HAP-1 (cell line): ENCODE measurements at places on chromosomes 7 and 10.

DNA sequence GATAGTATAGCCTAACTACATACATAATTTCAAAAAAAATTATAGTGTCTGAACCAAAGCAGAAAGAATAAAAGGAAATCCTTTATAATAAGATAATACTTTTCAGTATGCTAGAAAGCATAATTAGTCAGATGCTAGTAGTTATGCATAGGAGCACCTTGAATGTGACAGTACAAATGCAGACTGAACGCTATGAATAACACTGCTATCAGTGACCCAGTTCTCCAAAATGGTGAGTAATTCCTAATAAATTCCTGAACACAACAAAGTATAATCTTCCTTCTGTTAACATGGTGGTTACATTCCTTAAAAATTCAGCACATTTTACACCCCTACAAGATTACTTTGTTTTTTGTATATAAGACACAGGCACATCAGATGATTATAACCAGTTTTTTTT lies 1.2 kb upstream of the CHPF2 start:
- DNase-seq, result no peak

- no peak for DNase-seq
These were observed 3.2 kb upstream of the ZNF775 start for GRCh38 chr7:150375662-150376521.

DNA sequence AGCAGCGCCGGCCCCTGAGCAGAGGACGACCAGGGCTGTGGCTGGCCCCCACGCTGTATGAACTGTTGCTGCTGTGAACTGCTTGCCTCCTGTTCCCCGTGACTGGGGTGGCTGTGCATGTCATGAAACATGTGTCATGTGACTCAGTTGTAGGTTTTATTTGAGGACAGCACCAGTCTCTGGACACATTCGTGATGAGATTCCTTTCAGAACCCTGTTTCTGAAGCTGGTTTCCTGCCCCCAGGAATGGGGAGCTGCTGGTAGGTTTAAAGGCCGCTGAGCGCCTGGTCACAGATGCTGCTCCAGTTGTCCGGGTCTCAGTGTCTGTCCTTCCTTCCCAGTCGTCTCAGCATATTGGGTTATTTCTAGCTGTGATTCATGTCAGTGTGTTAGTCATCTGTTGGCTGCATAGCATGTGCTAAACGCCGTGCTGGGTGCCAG lies 79.1 kb upstream of the PPIF start:
- no peak for DNase-seq

- peak; percentile 49 for DNase-seq
These were observed 526 bp downstream of the CH25H start for GRCh38 chr10:89206402-89207180.

DNA sequence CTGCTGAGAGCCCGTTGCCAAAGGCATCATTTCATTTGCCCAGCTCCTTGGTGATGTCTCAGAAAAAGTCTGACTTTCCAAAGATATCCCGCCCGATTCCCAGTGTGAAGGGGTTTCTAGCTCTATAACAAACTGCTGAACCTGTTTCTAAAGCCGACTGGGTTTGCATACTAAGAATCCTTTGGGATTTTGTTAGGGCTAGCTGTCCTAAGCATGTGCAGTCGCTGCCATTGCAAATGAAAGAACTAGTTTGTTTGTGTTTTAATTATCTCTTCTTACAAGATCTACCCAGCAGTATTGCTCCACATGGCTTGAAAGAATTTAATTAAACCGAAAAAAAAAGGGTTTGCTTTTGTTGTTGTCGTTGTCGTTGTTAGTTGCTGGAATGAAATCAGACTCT lies 476.6 kb downstream of the GATA3 start:
- DNase-seq, result no peak

GRCh38 chr7:118311121-118311836 lies 86.8 kb downstream of the ANKRD7 start:
- DNase-seq, result no peak

GRCh38 chr10:116836083-116836482 lies 13.2 kb upstream of the ENO4 start:
- DNase-seq, result no peak

DNA sequence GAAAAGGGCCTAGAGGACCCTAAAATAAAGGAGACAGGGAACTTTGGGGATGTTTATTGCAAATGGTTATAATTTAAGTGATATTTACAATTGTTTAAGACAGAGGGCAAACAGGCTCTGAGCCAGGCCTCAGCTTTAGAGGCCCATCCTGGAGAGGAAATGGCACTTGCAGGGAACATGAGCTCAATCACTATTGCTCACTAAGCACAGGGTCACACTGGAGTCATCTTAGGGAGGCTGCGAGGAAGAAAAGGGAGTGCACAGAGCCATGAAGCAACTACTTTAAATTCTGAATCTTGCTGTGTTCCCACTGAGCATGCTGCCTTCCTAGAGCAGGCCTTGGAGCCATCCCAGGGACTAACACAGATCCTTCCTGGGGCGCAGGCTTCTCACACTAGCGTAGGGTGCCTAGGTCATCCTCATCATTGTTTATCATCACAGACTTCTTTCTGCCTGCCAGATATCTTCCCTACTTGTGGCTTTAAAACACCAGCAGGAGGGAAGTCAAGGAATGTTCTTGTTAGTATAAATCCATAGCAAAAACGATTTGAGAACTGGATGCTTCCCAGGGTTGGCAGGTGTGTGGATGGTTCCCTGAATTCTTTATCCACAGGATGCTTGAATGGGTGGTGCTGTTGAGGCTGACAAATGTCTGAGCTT lies 12.7 kb upstream of the DNAJB12 start:
- no peak for DNase-seq

DNA sequence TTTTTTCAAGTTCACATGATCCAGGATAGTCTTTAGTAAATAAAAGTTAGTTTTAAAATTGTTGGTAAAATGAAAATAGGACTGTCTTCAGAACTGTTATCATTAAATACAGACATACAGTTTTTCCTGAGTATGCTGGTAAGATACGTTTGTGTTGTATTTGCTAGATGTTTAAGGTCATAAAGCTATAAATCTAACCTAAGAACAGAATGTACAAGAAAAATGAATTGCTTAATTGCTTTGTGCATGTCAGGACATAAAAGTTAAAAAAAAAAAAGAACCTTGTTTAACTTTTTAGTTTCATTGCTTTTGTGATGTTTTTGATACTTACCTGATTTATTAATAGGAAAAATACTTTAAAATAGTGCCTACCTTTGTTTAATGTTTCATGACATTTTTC lies 29.2 kb upstream of the CLDN4 start:
- no peak for DNase-seq

DNA sequence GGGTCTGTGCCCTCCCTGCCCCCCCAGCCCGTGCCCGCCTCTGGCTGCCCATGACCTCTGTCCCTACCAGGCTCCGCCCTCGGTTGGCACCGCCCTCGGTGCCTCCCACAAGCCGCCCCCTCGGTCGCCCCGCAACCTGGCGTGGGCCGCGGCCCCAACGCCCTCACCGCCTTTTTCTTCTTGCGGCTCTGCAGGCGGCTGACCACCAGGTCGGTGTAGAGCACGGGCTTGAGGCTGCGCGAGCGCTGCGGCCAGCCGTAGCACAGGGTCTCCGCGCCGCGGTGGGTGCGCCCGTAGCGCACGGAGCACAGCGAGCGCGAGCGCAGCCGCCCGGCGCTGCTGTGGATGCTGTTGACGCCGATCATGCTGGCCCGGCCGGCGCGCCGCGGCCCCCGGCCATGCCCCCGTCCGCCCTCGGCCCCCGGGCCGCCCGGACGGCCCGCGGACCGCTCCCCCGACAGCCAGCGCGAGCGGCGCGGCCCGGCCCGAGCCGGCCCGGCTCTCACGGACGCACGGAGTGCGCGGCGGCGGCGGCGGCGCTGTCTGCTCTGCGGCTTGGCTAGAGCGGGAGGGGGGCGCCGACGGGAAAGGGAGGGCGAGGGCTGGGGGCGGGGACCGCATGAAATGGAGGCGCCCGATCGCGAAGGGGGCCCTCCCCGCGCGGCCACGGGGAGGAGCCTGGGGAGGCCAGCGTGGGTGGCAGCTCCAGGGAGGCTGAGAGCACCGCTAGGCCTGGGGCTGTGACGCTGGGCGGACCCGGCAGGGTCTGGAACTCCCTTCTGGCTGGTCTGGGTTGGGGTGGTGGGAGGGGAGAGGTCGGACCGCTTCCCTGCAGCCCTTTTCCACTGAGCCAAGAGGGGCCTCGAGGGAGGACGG lies 9.6 kb downstream of the PSD start:
- peak; percentile 51 for DNase-seq

DNA sequence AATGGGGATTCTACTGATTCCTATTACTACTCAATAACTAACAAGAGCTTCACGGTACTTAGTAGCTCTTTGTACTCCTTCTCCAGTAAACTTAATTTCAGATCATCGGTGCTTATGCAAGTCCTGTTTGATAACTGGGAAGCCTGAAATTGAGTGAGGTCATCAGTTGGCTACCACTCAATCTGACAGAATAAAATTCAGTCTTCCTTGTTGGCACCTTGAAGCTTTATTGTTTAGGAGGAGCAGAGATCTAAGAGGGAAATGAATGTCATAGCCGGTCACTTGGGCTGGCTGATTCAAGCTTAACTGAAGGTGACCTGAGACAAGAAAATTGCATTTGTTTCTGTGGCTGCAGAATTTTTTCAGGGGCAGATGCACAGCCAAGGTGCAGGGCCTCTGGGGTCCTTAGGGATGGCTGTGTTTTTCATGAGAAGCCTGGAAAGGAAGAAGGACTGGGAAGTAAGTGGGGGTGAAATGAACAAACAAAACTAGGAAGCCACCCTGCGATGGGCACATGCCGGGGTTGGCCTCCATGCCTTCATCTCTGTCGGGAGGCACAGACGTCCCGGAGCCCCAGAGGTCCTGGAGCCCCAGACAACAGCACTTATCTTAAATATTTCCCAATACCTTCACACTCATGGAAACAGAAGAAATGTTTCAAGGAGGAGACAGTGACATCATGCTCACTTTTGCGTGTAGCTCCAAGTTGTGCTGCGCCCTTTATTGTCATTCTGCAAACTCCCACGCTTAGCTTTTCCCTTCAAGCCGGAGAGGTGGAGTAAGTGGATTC lies 85.0 kb upstream of the KIF5B start:
- DNase-seq, result no peak

GRCh38 chr7:123569352-123570010 lies 11.9 kb upstream of the NDUFA5 start:
- DNase-seq, result no peak

DNA sequence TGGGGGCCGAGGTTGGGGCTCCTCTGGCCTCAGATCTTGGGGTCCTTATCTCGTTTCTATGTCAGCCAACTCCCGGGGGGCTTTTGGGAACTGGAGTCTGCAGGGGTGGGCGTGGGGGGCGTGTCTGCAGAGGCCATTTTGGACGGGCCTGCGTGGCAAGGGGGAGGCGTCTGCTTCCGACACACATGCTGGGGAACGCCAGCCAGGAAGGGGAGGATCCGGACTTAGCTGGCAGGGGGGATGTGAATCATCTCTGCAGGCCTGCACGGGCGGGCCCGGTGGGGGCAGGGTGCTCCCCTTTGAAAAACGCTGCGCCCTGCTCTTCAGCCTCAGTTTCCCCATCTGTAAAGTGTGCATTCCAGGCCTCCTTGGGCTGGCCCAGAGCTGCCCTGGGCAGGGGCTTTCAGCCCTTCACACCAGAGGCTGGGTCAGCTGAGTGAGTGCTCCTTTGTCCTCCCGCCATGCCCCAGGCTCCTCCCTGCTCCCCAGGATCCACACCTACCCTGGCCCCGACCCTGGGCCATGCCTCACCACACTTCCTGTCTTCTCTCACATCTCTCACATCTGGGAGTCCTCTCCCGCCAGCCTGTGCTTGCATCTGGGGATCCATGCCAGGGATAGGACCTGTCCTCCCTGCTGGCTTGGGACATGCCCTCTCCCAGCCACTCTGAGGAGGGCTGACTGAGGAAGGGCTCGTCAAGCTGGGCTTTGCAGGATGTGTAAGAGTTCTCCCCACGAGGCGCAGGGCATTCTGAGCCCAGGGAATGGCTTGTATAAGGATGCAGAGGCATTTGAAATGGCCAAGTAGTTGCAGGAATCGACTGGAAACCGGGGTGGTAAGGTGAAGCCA lies 172.6 kb upstream of the TNRC18 start:
- peak; percentile 26 for DNase-seq

DNA sequence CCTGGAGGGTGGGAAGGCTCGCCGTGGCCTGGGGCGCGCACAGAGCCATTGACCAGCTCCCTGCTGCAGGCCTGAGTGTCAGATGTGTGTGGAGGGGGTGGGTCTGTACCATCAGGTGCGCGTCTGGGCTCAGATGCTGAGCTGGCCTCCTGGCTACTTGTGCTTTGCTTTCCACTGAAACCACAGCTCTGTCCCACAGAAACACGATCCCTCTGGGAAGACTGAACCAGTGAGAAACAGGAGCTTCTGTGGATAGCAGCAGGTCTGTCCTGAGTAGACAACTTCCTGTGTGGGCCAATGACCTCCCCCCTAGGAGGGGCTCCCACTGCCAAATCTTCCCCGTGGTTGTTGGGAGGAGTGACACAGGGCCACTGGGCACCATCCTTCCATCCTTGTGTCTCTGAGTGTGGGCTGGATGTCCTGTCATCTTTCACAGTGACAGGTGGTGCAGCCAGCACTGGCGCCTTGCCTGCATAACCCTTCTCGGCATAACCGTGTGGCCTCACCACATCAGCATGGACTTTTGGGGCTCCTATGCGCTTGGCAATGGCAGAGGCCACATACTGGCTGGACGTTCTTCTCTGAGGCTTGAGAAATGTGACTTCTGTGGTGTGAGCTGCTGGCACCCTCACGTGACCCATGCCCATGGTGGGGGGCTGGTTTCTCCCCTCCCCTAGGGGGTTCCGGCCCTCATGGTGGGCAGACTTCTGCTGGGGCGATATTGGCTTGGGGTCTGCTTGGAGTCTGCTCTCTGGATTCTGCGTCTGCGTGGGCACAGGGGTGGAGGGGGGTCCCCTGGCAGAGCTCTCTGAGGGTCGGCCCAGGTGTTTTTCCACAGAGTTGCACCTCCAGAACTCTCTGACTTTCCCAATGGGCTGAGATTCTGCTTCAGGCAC lies 245.5 kb upstream of the GRB10 start:
- no peak for DNase-seq

DNA sequence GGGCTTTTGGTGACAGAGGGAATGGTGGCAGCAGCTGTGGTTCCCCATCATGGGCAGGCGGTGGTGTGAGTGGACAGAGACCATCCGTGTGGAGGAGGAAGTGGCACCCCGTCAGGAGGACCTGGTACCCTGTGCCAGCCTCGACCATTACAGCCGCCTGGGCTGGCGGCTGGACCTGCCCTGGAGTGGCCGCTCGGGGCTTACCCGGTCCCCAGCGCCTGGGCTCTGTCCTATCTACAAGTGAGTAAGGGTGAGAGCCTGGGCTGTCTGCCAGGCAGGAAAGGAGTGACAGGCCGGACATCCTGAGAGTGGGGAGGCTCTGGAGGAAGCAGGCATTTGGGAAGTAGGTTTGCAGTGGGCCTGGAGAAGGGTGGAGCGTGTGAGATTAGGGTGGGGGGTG lies 2.9 kb upstream of the ZNF467 start:
- no peak for DNase-seq

DNA sequence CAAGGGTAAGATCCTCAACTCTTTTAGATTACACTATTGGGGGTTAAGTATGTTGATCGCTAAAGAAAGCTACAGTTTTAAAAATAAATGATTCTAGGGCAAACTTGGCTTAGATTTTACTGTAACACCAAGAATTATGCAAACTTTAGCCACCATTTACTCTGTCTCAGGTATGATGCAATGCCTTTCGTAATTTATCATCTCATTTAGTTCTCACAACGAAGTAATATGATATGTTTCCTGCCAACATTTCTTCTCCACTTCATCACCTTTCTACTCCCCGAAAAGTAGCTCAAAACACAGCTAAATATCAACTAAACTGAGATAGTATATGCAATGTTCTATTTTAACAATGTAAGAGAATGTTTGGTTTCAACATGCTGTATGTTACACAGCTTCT lies 21.1 kb downstream of the FAM133B start:
- no peak for DNase-seq
